ENCODE measurements at places on chromosomes 7 and 10.

GRCh38 chr10:44463511-44464121 lies 78.7 kb upstream of the CXCL12 start:
- no peak for DNase-seq

DNA sequence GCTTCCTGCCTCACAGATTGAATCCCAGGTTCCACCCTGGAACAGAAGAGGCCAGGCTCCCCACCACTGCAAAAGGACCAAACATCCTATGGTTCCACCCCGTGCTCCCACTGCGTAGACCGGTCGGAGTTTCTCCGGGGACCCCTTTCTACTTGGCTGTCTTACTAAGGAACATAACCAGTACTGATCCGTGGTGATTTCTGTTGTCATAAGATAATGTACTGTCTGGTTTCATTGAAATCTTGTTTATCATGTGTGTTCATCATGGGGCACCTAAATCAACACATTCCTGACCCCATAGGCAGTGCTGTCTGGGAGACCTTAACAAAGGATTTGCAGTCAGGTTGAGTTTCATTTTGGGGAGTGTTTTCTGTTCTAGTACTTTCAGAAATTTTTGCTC lies 104.5 kb downstream of the CHN2 start:
- DNase-seq = no peak

- DNase-seq = no peak
These were observed 208.0 kb upstream of the CSTF2T start for GRCh38 chr10:51907361-51907760.

DNA sequence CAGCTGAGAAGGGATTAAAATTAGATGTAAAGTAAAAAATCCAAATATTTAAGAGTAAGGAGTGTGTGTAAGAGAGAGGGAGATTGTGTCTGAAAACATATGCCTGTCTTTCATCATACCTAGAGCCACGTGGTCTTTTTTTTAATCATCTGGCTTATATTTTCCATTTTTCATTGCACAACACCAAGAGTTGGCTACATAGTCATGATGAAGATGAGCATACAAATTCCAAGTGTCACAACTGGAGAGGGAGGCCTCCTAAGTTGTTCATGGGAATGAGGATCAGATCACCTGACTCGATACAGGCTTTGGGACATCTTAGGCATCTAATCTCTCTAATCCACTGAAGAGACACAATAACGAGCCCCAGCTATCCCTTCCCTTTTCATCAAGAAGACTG lies 47.2 kb upstream of the CCDC3 start:
- DNase-seq = no peak

- DNase-seq = no peak
These were observed 15.1 kb upstream of the ATE1 start for GRCh38 chr10:121942749-121943416.

GRCh38 chr10:117007080-117007479 lies 2.1 kb upstream of the SHTN1 start:
- no peak for DNase-seq

DNA sequence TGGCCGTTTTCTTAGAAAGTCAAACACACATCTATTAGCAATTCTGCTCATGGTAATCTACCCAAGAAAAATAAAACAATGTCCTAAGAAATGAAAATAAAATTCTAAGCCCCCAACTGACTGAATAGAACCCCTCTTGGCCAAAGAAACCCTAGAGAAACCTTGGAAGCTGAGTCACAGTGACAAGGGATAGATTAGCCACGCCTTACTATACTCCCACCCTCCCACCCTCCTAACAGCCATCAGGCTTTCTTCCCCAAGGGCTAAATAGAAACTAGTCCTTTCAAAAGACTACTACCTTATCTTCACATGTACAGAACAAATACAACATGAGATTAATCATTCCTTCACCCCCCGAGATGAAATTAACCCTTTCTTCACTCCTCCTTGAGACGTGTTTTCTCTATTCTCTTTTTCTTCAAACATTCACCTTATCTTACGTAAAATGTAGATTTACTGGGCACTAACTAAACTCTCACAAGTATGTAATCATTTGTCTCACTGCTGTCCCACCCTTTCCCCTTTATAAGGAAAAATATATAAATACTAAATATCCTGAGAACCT lies 57.5 kb downstream of the HTR7 start:
- DNase-seq = no peak

- DNase-seq = no peak
These were observed 176.2 kb downstream of the RTKN2 start for GRCh38 chr10:62092301-62093030.

DNA sequence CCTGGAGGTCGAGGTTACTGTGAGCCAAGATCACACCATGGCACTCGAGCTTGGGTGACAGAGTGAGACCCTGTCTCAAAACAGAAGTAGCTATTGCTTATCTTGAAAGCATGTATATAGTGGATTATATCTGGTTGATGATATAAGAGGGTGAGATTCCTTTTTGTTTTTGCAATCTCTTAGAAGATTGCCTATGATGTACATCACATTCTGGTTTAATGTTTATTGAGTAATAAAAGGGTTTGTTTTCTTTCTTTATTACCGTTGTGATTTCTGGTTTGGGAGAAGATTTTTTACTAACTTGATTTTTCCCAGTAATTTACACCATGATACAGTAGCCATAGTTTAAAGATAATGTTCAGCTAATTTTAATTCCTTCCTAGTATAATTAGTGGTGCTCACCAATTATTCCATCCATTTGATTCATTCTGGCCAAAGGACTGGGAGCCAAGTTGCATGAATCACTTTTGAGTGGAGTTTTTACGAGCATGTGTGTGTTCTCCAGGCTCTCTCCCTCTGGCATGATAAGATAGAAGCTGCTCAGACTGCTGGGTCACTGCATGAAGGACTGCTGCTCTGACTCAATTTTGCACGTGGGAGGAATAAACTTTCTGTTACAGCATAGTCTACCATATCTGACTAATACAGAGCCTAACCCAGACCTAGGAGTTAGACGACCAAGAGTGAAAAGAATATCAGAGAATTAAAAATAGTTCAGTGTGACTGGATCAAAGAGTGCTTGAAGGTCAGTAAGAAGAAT lies 13.5 kb upstream of the TSPAN13 start:
- no peak for DNase-seq
